Stimulated activated CD4-positive, alpha-beta T cell treated with anti-CD3 and anti-CD28 coated beads, Interleukin-12 subunit alpha, Interleukin-12 subunit beta, amount 100 ng/mL, for 48 hours (primary cell): ENCODE measurements at places on chromosomes 7 and 10.
A peak's percentile ranks its signal among the peaks of the same experiment; 100 is the strongest.

DNA sequence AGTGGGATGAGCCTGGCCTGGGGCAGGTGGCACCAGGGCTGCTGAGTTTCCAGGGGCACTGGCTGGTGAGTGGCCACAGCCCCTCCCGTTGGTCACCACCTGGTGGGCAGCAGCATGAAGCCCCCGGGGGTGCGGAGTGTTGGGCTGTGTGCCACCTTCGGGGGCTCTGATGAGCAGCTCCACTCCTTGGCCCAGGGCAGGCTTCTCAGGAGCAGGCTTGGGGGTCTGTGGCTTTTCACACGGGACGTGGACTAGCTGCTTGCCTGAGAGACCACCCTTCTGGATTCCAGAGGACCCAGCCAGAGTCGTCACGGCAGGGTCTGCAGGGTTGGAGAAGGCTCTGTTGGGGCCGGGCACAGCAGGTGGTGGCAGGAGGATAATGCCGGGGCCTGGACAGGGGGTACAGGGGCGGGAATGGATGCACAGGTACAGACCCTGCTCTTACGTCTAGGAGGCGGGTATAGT is 193.1 kb downstream of the ADARB2 start:
- DNase-seq, result no peak

DNA sequence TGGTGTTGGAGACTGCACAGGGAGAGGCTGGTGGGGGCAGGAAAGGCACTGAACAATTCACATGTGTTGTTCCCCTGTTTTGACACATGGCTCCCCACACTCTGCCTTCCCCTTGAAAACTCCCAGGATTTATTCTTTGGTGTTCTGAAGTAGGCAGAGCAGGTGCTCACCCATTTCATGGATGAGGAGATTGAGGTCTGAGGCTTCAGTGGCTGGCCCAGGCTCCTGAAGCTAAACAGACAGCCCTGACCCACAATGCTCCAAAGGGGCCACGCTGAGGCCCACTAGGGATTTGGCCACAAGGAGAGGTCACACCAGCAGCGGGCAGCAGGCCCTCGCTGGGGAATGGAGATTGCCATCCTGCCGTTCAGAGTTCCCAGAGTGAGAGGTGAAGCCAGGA is 157.6 kb downstream of the SH3PXD2A start:
- no peak for DNase-seq

- DNase-seq, result no peak
These were observed 69.0 kb downstream of the HELLS start for GRCh38 chr10:94614558-94614957.

GRCh38 chr10:74072503-74072902 is 74.6 kb downstream of the VCL start:
- no peak for DNase-seq

GRCh38 chr10:6929148-6929830 is 349.2 kb upstream of the PRKCQ start:
- DNase-seq, result no peak

DNA sequence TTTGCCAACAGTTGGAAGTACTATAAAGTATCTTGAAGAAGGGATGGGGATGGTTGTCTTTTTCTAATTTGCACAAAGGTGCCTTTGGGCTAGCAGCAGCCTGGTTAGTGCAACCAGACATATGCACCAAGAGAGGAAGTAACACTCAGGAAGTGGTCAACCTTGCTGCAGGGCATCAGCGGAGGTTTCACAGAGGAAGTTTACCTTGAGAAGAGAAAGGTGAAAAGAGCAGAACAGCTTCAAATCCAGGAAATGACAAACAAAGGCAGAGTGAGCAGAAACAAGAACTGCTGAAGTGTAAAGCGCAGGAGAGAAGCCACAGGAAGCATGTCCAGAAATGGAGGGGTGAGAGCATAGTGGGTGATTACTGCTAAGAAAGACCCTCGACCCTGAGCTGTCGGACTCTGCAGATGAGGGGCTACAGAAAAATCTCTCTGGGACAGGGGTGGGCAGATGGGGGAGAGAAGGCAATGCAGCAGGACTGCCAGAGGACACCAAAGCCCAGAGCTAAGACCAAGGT is 66.9 kb downstream of the STK17A start:
- DNase-seq, result peak; percentile 46

DNA sequence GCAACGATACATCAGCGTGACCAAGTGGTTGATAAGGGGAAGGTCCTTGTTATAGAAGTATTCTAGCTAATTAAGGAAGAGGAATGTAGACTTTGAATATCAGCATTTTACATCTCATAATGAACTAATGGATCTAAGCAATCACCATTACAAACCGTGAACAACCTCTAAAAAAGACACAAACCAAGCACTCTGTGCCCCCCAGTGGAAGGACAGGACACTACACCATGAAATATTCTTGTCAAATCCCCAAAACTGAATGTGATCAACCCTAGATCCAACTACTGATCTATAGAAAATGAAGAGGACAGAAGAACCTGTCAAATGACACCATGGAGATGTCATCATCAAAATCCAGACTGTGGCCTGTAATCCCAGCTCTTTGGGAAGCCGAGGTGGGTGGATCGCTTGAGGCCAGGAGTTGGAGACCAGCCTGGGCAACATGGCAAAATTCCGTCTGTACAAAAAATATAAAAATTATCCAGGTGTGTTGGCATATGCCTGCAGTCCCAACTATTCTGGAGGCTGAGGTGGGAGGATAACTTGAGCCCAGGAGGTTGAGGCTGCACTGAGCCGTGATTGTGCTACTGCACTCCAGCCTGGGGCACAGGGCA is 111.3 kb upstream of the CARD11 start:
- DNase-seq, result peak; percentile 78

DNA sequence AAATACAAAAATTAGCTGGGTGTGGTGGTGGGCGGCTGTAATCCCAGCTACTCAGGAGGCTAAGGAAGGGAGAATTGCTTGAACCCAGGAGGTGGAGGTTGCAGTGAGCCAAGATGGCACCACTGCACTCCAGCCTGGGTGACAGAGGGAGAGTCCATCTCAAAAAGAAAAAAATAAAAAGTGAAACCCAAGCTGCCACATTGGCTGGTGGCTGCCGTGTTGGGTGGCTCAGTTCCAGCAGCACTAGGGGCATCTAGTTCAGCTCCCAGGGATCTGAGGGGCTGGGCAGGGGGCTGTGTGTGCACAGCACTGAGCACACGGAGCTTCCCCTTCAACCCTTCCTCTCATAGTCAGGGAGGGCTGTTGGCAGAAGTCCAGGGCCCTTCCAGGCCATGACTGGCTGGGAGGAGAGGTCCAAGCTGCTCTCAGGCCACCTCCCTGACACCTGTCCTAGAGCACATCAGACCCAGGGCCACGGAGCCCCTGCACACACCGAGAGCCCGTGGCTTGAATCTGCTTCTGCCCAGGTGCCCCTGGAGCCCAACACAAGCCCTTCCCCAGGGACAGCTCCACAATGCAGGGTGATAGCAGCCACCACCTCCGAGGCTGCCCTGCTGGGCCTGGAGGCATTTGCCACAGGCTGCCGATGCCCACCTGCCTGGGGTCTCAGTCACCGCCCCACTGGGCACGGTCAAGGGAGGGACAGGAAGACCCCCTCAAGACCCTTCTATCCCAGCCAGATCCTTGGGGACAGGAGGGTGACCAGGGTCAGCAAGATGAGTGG is 47.3 kb downstream of the YKT6 start:
- no peak for DNase-seq

DNA sequence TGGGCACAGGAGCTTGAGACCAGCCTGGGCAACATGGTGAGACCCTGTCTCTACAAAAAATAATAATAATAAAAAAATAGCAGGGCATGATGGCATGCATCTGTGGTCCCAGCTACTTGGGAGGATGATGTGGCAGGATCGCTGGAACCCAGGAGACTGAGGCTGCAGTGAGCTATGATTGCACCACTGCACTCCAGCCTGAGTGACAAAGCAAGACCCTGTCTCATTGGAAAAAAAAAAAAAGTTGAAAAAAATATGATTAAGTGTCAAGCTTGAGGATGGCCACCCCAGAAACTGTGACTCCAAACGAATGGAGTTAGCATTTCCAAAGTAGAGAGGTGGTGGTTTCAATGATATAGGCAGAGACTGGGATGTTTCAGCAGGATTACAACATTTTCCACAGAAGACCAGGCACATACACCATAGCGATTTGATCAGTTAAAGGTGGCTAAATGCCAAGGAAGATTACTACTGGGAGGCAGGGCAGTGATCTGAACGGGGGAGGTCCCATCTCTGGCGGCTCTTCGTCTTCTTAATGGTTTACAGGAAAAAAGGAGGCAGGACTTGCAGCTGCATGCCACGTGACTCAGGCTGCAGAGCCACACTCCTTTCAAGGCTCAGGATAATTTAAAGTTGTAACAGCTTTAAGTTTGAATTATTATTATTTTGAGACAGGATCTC is 250.6 kb upstream of the GALNT17 start:
- DNase-seq, result no peak

GRCh38 chr10:114181971-114182370 is 2.8 kb downstream of the TDRD1 start:
- no peak for DNase-seq

DNA sequence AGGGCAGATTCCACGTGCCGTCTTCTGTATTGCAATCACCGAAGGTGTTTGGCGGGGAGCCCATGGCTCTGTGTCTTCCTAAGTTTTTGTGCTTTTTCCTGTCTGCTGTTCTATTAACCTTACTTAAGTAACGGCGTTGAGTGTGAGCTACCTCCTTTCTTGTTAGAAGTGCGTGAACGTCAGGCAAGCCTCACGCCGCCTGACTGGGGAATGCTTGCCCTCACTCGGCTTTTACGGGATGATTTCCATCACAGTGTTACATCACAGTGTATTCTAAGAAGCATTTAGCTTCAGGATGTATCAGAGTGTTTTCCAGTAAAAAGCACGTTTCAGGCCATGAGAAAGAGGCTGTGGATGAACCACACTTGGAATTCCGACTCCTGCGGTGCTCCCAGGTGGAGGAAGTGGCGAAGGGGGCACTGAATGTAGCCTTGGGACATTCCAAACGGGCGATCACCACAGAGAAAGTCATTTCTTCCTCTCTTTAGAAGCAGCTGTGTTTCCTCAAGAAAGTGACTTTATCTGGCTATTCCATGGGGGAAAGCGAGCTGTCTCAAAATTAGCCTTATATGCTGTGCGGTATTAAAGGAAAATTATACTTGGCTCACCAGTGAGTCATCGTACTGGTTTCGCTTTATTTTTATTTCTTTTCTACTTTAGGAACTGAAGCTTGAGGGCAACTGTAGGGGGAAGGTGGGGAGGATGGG is 290.7 kb downstream of the KLF6 start:
- DNase-seq, result no peak
